Activated T-cell treated with anti-CD3 and anti-CD28 coated beads, Interleukin-2, amount 50 U/mL, for 24 hours (primary cell): ENCODE measurements at places on chromosomes 2 and 18.

- peak; percentile 85 for DNase-seq
Observed at GRCh38 chr2:72887032-72887739, at the start of gene SPR. SPR (plus strand) TSS chr2:72887408; CDS start chr2:72887433, 25 bp downstream.

GRCh38 chr2:32119161-32119560, 46.5 kb upstream of the SLC30A6 start:
- DNase-seq, result no peak

GRCh38 chr2:206430452-206430851, 12.9 kb upstream of the ADAM23 start:
- no peak for DNase-seq

GRCh38 chr2:71596011-71596410, 142.7 kb downstream of the DYSF start:
- no peak for DNase-seq

- DNase-seq, result peak; percentile 32
Observed at GRCh38 chr18:48806551-48807261, 144.1 kb downstream of the SMAD7 start.

- DNase-seq, result peak; percentile 31
Observed at GRCh38 chr2:230921806-230922595, 3.0 kb downstream of the GPR55 start.

- no peak for DNase-seq
Observed at GRCh38 chr2:222272446-222273015, 26.3 kb downstream of the PAX3 start.

- peak; percentile 40 for DNase-seq
Observed at GRCh38 chr18:55588111-55588869, at the start of gene TCF4. TCF4 (minus strand) TSS chr18:55588192; CDS start chr18:55587116, 1,076 bp downstream.
